ENCODE measurements at places on chromosomes 1 and 21.

- DNase-seq: no peak
Observed at GRCh38 chr1:104172243-104172681, 422.6 kb downstream of the AMY1C start.

DNA sequence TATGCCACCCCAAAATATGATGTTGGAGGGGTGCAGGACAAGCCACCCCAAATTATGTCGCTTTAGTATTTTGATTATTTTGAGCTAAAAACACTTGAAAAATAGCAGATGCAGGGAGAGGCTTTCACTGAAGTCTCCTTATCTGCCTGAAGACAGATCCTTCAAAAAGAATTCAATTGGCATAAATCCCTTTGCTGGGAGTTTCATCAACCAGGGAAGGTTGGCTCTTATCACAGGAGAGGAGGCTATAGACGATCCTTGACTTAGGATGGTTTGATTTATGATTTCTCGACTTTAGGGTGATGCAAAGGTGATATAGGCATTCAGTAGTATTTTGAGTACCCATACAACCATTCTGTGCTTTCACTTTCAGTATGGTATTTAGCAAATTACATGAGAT is 97.8 kb upstream of the CAMK1G start:
- no peak for DNase-seq

GRCh38 chr1:170133766-170134495 is 11.8 kb upstream of the NTMT2 start:
- no peak for DNase-seq

- no peak for DNase-seq
Observed at GRCh38 chr1:180948641-180949615, 36.2 kb downstream of the KIAA1614 start.

GRCh38 chr1:165851034-165851658 is 23.7 kb downstream of the UCK2 start:
- no peak for DNase-seq

GRCh38 chr1:43814401-43814800 is 107.1 kb downstream of the ST3GAL3 start:
- DNase-seq: no peak

DNA sequence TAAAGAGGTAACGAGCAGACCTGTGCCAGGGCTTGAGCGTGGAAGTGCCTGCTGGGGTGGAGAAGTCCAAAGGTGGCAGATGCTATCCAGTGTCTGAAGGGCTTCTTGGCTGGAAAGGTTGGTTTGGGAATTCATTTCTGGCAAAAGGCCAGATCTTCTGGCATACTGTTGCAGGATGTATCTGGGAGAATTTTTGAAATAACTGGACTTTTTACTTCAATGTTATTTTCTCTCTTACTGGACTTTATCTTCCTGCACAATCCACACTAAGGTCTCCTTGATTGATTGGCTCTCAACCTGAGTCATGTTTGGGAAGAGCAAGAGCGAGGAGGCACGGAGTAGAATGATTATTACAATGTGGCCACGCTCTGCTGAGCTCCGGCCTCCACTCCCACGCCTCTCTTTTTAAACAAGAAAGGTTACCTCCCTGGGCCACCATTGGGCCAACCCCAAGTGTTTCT is 278.4 kb downstream of the TM2D1 start:
- no peak for DNase-seq

Data from skeletal muscle cell (primary cell).